ENCODE measurements at places on chromosomes 5 and 9.

- no peak for DNase-seq
Observed at GRCh38 chr5:35370871-35371270, 140.6 kb upstream of the PRLR start.

- no peak for DNase-seq
Observed at GRCh38 chr5:125199968-125200865, 453.8 kb upstream of the ZNF608 start.

- DNase-seq, result no peak
Observed at GRCh38 chr9:134912126-134912840, 5.4 kb downstream of the FCN1 start.

GRCh38 chr5:152104211-152104610 is 179.6 kb upstream of the GLRA1 start:
- no peak for DNase-seq

DNA sequence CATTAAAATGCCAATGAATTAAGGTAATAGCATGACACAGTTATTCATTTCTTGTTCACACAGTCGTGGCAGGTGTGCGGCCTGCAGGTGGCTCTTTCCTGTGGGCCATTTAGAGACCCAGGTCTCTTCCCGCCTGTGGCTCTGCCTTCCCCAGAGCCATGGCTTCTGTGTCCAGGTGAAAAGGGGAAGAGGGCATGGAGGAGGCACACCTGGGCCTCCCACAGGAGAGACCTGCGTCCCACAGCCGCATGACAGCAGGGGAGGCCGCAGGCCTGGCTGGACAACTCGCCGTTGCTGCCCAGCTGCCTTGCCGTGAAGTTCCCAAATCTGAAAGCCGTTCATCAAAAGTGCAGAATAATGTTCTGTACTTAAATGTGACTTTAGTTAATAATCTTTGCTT is 14.4 kb upstream of the PLEKHG4B start:
- no peak for DNase-seq

GRCh38 chr9:131252120-131252519 is 24.2 kb downstream of the FAM78A start:
- no peak for DNase-seq

Measured in stimulated activated CD8-positive, alpha-beta memory T cell treated with anti-CD3 and anti-CD28 coated beads, Interleukin-4, amount 100 ng/mL, for 1 hour (primary cell).